ENCODE measurements at places on chromosomes 1 and 21.

GRCh38 chr21:27464648-27465047 is 497.8 kb upstream of the ADAMTS5 start:
- DNase-seq, result no peak

DNA sequence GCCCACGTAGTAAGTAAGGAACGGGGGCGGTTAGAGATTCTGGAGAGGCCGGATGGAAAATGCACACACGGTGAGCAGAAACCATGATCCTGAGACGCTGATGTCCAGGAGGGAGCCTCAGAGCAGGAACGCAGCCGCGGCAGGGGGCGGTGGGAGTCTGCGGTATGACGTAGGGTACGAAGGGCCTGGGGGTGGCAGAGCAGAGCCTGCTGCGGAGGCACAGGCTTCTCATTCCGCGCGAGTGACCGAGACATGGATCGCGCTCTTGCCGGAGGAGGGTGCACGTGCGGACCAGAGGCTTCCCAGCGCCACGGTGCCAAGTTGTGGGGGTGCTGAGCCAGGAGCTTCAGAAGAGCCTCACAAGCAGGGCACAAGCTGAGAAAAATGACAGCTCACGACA is 176.2 kb downstream of the KIF26B start:
- no peak for DNase-seq

DNA sequence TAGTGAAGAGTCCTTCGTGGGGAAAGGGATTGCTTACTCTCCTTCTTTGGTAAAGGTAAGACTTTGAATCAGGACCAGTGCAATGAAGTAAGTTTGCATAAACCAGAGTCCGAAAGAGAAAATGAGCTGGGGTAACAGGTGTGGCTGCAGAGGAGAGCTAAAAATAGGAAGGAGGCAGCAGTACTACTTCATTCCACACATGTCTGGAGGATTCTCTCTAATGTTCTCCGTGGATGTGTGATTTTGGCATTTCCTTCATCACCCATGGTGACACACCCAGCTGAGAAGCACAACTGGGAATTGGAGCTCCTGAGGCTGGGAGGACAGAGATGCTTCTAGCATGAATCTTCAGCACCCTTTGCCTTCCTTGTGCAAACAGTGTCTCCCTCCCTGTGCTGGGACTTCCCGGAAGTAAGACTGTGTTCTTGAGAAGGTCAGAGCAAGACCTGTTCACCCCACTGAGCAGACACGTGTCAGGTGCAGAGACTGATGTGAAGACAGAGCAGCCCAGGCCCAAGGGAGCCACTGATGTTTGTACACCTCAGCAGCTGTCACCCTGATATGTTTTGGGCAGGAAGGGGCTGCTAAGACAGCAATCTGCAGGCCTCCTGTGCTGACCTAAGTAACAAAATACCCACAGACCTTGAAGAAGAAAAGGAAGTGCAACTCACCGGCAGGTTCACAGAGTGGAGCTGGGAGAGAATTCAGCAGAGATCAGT is 13.3 kb downstream of the FCRL1 start:
- DNase-seq, result no peak

DNA sequence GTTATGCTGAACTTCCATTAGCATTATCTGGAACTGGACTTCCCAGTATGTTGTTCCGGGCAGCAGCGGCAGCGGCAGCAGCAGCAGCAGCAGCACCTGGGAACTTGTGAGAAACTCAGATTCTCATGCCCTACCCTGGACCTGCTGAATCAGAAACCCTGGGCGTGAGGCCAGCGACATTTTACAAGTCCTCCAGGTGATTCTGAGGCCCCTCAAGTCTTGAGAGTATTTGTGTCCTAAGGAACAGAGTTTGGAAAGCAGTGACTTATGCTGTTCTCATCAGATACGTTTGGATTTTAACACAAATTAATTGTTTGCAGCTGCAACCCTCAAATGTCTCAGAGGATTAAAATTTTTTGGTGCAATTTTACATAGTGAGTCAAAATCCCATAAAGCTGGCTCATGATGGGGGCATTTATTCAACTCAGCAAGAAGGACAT is 157.2 kb upstream of the KAZN start:
- DNase-seq, result peak; percentile 99

GRCh38 chr1:247857069-247857984 is at the start of gene TRIM58:
TSS of gene TRIM58 (plus strand) at chr1:247857187. CDS start at chr1:247857247, 60 bp downstream.
- no peak for DNase-seq

GRCh38 chr1:30036666-30037065 is 686.7 kb downstream of the MATN1 start:
- no peak for DNase-seq

DNA sequence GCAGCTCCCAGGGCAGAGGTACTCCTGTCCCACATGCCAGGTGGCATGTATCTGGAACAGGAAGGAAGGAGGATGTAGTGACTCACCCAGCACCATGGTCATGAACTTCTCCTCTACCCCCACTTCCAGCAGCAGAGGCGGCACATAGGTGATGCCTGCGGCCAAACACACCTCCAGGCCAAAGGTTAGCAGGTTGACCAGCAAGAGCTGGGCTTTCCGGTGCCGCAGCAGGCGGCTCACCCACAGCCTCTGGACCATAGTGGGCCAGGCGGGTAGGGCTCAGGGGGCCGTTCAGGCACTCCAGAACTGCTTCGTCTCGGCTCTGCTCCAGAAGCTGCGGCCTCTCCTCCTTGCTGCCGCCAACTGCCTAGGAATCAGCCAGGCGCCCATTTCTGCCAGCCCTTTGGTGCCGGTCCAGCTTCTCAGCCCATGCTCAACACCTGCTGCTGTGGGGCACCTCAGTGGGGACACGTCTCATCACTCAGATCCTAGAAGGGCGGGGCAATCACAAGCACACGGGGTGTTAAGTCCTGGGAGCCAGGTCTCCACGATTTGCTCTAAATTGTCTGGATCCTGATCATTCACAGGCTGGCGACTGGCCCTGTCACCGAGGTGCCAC is 15.8 kb downstream of the SLC45A3 start:
- DNase-seq, result no peak

GRCh38 chr1:43937179-43937865 is 3.7 kb downstream of the ARTN start:
- no peak for DNase-seq

GRCh38 chr1:31569596-31570173 is 6.6 kb upstream of the TINAGL1 start:
- DNase-seq, result no peak

- no peak for DNase-seq
Observed at GRCh38 chr1:78068681-78069283, 23.0 kb downstream of the GIPC2 start.

- DNase-seq, result no peak
Observed at GRCh38 chr1:101175886-101176285, 60.9 kb upstream of the S1PR1 start.

DNA sequence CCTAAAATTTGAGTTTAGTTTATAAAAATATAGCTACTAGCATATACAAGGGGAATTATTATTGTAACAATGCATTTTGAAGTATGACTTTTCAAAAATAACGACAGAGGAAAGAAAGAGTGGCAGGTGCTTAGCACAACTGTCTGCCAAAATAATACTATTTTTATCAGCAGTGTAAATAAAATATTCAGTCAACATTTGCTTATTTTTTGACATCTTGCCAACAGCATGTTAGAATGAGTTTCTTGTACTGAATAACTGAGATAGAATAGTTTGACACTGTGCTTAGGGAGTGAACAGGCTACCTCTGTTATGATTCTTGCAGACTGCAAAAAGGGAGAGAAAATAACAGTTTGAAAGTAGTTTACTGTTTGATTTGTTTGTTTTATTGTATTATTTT is 909.8 kb downstream of the BRINP3 start:
- DNase-seq, result no peak

GRCh38 chr1:55480029-55480795 is 265.0 kb upstream of the USP24 start:
- DNase-seq, result peak; percentile 19

- DNase-seq, result no peak
Observed at GRCh38 chr1:76868916-76869315, 1.6 kb downstream of the ST6GALNAC5 start.

Measured in retinal pigment epithelial cell (primary cell).